ENCODE measurements at places on chromosomes 6 and 20. TPM values are rescaled to one million over a fixed set of nuclear protein-coding genes. Genes with fewer than 3 reads are reported as not detected.

DNA sequence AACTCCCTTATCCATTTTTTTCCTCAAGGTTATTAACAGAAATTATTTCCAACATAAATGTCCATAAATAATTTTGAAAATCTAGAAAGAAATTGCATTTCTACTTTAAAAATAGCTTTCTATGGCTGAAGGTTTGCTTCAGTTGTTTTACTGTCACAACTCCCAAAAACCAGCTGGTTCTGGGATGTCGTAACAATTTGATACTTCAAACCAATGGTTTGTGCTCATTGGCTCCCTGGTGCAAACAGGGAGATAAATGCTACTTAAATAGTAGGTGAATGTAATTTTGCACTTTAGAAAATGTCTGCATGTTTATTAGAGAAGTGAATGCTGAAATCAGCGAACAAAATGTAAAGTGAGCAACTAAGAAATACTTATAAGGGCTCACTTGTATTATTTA lies 31.1 kb downstream of the LAMA2 start:
- no peak overlapping the region for H3K27ac ChIP-seq
- no peaks in the 10 kb centered on the region for H3K36me3 ChIP-seq

DNA sequence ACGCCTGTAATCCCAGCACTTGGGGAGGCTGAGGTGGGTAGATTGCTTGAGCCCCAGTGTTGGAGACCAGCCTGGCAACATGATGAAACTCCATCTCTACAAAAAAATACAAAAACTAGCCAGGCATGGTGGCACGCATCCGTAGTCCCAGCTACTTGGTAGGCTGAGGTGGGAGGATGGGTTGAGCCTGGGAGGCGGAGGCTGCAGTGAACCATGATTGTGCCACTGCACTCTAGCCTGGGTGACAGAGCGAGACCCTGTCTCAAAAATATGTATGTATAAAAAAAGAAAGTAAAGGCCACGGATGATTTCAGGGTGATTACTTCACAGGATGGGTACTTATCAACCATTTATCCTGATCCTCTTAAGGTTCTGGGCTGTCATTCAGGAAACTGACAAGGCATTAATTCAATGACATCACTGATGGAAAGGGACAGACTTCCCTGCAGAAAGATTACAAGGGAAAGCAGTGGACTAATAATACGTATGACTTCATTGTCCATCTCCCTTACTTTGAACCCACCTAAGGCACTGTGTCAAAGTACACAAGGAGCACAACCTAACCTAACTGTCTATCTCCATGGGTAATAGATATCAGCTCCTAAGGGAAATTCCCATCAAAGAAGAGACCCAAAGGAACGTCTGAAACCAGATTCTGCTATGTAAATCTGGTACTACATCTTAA lies 61.2 kb downstream of the ZMYND8 start:
- H3K27me3 ChIP-seq = no peaks in the 10 kb centered on the region
- no peaks in the 10 kb centered on the region for H3K4me1 ChIP-seq
- H3K27ac ChIP-seq = no peak overlapping the region

DNA sequence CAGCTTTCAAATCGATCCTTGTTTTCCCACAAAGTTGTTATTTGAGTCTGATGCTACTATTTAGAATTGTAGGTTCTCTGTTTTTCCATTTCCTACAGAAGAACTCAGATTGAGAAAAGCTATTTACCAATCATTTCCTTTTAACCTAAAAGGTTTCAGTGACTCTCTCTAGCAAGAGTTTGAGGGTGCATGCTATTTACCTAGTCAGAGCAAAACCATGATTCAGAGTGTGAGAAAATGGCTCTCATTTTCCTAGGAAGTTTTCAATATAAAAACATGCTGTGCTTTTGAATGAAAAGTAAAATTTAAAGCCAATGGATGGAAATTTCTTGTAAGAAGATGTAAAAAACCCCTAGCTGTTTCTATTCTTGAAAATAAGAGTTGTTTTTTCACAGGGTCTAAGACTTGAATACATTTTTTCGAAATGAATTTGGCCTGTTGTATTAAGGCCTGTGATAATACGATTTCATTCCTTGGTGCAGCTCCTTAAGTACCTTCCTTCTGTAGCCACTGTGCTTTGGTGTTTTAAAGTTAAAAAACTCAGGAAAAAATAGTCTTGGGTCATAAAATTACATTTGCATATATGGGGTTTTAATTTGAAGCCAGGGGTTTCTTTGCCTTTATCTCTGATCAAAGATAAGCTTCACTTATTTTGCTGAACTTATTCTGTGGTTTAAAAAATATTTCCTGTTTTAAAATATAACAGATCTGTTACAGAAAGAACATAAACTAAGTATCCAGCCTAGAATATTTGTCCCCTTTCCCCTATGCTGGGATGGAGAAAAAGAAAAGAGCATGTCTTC lies 18.0 kb upstream of the RSPH3 start:
- no peaks in the 10 kb centered on the region for H3K27me3 ChIP-seq
- no peaks in the 10 kb centered on the region for H3K4me1 ChIP-seq
- no peak overlapping the region for H3K27ac ChIP-seq
- no peak overlapping the region for H3K4me3 ChIP-seq

Gene IL20RA
- 1.3 TPM for polyA plus RNA-seq

GRCh38 chr6:133779916-133780695 lies 108.8 kb upstream of the TCF21 start:
- no peaks in the 10 kb centered on the region for H3K27me3 ChIP-seq
- no peaks in the 10 kb centered on the region for H3K36me3 ChIP-seq
- H3K27ac ChIP-seq = no peak overlapping the region
- H3K4me3 ChIP-seq = no peak overlapping the region

DNA sequence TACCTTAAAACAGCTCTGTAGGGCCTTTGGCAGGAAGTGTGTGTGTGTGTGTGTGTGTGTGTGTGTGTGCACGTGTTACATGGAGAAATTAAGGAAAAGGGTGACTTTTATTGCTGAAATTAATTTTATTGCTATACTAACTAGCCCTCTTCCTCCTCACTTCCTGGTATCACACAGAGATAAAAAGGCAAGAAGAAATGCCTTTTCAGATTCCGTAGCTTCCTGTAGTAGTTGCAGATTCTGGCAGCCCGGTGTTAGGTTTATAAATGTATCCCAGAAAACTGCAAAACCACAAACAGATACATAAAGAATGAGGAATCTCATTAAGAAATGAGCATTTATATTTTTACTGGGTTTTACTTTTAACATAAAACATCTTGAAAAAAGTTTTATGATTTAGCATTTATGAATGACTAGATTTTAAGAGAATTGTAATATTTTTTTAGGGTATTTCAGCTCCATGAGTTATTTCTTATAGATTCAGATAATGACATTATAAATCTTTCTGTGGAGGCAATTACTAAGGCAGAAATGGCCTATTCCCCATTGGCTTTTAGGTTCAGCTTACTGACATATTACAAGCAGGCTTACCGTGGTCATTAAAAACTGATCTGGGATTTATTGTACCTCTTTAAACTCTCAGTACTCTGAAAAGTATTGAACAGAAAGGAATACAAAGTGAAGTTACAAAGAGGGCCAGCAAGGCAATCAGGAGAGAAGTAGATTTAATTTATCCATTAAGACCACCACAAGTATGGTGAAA lies 249.1 kb upstream of the TSHZ2 start:
- no peak for DNase-seq
- no peaks in the 10 kb centered on the region for H3K4me1 ChIP-seq
- no peak overlapping the region for H3K27ac ChIP-seq
- no peaks in the 10 kb centered on the region for H3K36me3 ChIP-seq
- no peaks in the 10 kb centered on the region for H3K27me3 ChIP-seq

Gene MROH8
- 0.73 TPM for polyA plus RNA-seq

Gene BPIFB1
- not detected for polyA plus RNA-seq

- H3K36me3 ChIP-seq = no peaks in the 10 kb centered on the region
- no peaks in the 10 kb centered on the region for H3K4me1 ChIP-seq
- H3K27ac ChIP-seq = no peak overlapping the region
Measured at GRCh38 chr6:45815466-45816125, 200.1 kb downstream of the CLIC5 start.

DNA sequence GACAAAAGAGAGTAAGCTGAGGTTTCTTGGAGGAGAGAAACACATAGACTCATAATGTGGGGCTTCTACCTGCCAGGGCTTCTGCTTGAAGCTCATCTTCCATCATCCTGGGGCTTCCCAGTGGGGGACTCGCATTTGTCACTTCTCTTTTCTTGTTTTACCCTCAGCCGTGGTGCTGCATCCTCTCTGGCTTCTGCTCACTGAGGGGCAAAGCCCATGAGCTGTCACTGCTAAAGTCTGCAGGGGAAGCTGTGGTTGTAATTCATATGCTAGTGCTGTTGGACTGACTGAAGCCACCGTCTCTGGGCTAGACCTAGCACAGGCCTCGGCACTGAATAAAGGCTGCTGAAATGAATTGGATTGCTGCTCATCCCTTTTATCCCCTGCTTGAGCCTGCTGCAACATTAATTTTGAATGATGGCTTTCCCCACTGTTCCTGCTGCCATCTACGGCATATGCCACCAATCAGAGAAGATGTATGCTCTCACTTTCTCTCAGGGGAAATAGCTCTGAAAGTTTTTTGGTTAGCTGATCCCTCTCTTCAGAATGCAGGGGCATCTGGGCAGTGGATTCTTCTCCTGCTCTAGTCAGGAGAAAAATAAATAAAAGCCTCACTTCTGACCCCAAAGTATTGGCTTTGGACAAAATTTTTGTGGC lies 568.4 kb upstream of the MAP3K7 start:
- no peak overlapping the region for H3K27ac ChIP-seq
- no peaks in the 10 kb centered on the region for H3K27me3 ChIP-seq
- H3K4me3 ChIP-seq = no peak overlapping the region
- no peaks in the 10 kb centered on the region for H3K4me1 ChIP-seq

- no peaks in the 10 kb centered on the region for H3K36me3 ChIP-seq
- DNase-seq = peak; percentile 97
- no peaks in the 10 kb centered on the region for H3K27me3 ChIP-seq
- H3K4me3 ChIP-seq = no peak overlapping the region
- peaks cover 49% of the 10 kb centered on the region for H3K4me1 ChIP-seq
Measured at GRCh38 chr6:37244430-37245310, 12.9 kb upstream of the TBC1D22B start.

DNA sequence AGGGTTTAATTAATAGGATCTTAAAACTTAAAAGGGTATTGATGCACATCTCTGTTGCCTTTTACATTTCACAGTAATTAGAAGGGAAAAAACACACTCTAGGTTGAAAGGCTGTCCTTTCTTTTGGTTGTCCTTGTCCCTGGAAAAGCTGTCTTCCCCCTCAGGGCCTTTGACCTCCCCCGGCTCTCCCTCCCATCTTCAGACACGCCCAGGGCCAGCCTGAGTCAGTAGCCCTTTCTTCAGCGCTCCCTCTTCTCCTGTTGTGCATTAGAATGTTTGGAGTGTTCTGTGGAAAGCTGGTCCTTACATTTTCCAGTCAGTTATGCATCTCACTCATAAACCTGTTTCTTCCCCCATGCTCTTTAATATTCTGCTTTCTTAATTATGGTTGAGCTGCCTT lies 157.0 kb downstream of the MTHFD1L start:
- no peaks in the 10 kb centered on the region for H3K4me1 ChIP-seq
- H3K36me3 ChIP-seq = peaks cover 15% of the 10 kb centered on the region
- no peak overlapping the region for H3K4me3 ChIP-seq
- no peak overlapping the region for H3K27ac ChIP-seq

Gene KHDC1
- 0.52 TPM for polyA plus RNA-seq

DNA sequence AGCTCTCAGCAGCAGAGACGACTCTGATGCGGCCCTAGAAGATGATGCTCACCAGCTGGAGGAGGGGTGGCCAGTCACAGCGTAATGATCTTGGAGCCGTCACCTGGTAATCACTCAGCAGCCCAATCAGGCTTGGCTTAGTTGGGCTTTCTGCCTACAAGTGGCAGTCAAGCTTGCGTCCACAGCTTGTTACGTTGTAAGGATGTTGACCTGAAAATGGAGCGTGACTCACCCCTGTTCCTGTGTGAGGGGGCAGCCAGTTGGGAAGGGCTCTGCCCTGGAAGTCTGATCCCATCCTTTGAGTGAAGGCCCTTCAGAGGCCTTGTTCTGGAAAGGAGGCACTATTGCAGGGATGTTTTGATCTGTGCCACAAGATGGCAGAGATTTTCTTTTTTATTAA lies 49.8 kb downstream of the SPATA2 start:
- H3K27me3 ChIP-seq = no peaks in the 10 kb centered on the region
- H3K36me3 ChIP-seq = peaks cover 3% of the 10 kb centered on the region
- no peak for DNase-seq
- H3K4me1 ChIP-seq = no peaks in the 10 kb centered on the region
- H3K4me3 ChIP-seq = no peak overlapping the region

DNA sequence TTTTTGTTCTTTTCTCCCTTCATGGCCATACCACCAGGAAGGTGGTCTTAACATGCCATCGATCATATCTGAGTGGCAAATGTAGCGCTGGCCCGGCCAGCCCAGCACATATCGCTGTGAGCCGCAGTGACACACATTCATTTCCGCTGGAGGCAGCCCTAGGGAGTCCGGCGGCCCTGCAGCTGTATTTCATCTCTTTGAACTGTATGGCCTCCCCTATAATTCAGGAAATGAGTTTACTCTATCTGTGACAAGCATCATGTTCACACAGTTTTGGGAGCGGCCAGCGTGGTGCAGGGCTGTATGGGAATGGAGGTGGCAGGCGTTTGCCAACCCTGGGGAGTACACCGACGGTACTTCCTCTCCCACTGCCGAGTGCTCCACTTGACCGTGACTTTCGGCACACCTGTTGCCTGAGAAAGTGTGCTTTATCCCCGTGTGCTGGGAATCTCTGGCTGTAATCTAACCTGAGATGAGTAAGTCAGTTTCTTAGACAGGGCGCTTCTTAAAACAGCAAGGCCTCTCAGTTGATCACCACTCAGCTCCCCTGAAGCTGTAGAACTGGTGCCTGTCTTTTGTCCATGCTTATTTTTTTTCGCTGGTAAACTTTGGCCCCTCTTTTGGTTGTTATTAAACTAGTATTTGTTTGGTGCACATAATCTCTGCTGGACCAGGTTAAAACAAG lies 257.1 kb upstream of the TAB2 start:
- no peaks in the 10 kb centered on the region for H3K36me3 ChIP-seq
- H3K4me1 ChIP-seq = no peaks in the 10 kb centered on the region

Gene TNFRSF6B
- 51.9 TPM for polyA plus RNA-seq

DNA sequence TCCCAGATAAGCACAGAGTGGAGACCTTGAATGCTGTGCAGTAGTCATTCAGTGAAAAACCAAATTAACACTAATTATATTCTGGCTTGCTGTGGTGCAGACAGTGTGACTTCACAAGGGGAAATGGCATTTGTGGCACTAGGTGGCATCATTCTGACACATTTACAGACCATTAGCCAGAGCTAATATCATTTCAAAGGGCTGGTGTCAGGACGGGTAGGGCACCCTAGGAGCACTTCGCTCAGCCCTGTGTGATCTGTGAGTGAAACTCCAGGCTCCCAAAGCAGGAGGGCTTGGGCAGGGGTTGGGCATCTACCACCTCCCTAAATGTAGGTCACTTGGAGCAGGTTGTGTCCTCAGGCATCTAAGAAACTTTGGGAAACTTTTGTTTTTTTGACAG lies 555.8 kb downstream of the PKHD1 start:
- no peak overlapping the region for H3K27ac ChIP-seq
- no peaks in the 10 kb centered on the region for H3K4me1 ChIP-seq
- no peak for DNase-seq
- no peaks in the 10 kb centered on the region for H3K36me3 ChIP-seq
- no peak overlapping the region for H3K4me3 ChIP-seq

DNA sequence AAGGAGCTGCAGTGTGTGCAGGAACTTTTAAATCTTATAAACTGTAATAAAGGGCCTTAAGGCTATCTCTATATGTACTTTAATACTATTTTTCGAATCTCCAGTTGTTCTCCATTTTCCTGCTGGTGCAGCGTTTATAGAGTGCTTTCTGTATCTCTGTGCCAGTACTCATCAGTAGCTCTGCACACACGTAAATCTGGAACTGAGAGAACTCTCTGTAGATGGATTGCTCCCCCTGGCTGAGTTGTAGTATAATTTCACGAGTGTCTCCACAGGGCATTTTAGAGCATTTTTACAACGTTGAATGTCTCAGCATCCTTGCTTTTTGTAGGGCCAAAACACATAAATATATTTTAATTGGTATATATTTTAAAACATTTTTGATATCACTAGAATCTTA lies 256.5 kb downstream of the TRDN start:
- H3K27ac ChIP-seq = no peak overlapping the region
- no peaks in the 10 kb centered on the region for H3K4me1 ChIP-seq
- no peaks in the 10 kb centered on the region for H3K36me3 ChIP-seq
- H3K4me3 ChIP-seq = no peak overlapping the region
- DNase-seq = no peak
